ENCODE measurements at places on chromosomes 7 and 10.

DNA sequence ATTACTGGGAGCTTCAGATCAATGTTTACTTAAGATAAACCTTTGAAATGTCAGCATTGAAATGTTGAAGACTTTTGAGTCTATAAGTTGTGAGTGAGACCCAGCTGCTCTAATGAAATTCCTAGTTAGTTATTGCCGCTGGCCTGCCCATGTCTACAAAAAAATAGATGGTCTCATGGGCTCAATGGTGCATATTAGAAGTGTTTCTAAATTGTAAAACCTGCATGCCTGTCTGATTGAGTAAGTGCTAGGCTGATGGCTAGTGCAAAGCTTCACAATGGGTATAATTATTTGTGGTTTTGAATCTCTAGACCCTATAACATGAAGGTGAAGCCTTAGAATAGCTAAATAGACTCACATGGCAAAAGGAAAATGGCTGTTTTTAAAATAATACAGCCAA, 234.5 kb downstream of the SORCS3 start:
- DNase-seq: no peak

- peak; percentile 22 for DNase-seq
Measured at GRCh38 chr7:129612112-129613015, 844 bp downstream of the NRF1 start.

DNA sequence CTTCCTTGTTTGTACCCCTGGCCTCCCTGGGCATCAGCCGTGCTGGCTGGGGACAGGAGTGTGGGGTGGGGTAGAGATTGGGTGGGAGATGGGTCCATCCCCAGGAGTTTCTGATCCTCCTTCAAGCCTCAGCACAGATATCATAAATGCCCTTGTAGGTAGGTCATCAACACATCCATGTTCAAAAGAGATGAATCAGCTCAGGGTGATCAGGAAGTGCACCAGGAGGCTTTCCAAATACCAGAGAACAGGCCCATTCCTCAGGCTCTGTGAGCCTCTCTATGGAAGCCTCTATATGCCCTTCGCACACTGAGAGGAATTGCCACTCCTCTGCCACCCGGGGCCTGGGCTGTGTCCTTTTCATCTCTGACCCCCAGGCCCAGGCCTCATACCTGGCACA, 31.9 kb upstream of the ADCYAP1R1 start:
- no peak for DNase-seq

DNA sequence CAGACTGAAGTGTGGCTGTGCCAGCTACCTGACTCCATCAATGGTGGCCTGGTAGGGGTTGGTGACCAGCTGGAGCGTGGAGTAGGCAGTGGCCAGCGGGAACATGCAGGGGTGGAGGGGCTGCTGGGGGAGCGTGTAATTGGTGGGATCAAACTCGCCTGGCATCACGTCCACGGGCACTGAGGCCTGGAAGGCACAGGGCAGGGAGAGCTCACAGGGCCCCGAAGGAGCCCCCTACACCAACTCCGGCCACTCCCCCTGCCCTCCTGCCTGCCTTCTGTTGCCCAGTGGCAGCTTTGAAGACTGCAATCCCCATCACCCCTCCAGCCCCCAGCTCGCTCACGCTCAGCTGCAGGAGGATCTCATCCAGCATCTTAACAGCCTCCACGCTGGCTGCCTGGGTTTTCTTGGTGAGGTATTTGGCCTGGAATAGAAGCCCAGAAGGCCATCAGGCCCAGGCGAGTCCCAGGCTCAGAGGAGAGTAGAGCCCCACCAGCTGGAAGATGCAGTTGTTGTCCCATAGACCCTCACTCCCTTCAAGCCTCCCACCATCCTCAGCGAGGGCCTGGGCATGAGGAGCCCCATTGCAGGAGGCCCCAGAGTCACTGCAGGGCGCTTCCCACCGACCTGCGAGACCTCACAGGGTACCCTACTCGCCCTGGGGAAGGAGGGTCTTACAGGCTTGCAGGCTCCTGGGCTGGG, 7.1 kb downstream of the POLD2 start:
- no peak for DNase-seq

DNA sequence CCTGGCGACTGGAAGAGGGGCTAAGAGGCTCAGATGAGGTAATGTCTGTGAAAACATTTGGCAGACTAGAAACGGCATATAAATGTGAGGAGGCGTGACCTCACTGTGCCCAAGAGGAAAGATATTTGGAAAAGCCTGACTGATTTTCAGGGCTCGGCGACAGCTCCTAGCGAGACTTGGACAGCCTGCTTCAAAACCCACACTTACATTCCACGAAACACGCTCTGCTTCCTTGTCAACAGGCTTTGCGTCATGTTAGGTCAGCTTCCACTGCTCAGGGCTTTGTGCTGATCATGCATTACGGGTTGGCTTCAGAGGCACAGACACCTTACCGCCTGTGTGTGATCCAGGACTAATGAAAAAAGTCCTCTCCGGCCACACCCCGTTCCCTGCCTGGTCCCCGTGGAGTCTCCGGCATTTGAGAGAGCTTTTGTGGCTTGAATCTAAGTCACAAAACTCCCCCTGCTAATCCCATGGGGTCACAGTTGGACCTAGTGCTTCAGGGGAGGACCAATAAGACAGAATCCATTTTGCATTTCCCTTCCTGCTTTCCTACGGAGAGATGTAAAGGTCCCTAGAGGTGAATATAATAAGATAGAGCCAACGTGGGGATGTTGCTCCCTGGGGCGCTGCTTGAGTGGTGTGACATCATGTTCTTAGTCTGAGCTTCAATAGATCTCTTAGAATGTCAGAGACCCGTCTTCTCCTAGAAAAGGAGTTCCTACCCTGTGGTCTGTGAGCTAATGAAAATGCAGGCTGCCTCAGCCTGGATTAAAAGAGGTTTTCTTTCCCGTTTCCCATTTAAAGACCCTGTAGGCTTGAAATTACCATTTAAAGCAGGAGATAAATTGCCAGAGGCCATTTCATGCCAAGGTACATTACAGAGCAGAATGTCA, 25.5 kb downstream of the FGFBP3 start:
- DNase-seq: no peak

DNA sequence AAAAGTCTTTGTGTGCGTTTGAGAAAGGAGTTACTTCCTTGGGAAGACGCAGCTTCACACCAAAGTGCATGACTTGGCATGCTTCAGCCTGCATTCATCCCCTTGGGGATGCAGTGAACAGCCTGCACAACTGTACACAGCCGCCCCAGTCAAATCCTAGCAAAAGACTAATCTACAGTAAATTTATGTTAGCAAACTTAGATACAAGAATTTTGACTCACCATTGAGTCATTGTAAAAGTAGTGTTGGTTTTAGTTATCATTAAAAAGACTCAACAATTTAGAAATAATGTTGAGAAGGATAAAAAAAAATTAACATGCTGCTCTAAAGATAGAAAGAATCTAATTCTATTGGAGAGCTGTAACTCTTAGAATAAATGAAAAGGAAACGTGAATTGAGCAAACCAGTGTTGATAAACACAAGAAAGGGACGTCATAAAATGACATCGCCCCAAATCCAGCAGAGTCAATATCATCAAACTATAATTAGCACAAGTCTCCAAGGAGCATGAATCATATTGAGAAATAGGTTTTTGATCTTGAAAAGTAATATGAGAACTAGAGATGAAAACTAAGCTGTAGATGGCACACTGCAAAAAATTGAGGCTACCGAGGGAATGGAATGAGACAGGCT, 11.9 kb upstream of the OPTN start:
- DNase-seq: no peak

- DNase-seq: no peak
Measured at GRCh38 chr10:102555781-102556328, 52.1 kb downstream of the SUFU start.

GRCh38 chr7:158534598-158534997, 53.0 kb downstream of the PTPRN2 start:
- no peak for DNase-seq

DNA sequence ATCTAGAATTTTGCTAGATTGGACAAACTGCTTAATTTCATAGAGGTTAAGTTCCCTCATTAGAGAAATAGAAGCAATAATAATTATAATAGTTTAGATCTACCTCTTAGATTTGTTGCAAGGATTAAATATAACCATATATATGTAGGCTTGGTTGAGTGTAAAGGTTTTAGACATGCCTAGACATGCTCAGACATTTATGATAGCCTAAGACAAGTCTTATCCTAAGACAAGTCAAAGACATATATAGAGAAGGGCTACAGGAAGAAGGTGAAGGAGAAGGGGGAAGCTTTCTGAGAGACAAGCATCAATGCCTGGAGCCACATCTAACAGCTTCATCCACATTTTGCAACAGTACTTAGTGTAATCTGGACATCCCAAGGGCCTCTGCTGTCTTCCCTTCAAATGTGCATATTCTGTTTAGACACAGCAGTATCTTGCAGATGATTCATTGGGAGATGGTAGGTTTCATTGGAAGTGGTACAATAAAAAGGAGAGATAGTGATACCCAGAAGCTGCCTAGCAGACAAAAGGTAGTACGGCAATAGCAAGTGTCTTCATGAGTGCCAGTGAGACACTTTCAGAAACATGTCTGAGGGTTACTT, 146.5 kb downstream of the HGF start:
- no peak for DNase-seq

DNA sequence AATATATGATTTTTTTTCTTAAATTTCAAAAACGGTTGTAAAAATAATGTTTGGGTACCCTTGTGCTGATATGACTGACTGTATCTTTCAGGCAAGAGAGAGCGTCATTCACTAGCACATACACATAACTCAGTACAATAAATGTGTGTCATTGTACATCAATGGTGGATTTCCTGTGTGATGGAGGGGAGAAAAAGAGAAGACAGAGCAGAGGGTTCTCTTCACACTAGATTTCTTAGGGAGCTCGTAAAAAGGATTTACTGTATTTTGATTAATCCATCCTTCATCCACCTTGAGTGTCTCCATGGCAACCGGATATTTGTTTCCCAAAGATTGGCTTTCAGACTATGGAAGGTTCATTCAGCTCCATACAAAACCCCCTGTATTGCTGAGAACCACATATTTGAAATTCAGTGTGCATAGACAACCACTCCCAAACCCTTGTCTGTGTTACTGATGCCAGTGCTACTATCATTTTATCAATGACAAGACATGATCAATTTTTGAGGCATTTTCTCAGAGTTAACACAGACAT, 150.6 kb downstream of the AKR1D1 start:
- no peak for DNase-seq

GRCh38 chr10:112756235-112756527, 193.9 kb upstream of the TCF7L2 start:
- DNase-seq: no peak

DNA sequence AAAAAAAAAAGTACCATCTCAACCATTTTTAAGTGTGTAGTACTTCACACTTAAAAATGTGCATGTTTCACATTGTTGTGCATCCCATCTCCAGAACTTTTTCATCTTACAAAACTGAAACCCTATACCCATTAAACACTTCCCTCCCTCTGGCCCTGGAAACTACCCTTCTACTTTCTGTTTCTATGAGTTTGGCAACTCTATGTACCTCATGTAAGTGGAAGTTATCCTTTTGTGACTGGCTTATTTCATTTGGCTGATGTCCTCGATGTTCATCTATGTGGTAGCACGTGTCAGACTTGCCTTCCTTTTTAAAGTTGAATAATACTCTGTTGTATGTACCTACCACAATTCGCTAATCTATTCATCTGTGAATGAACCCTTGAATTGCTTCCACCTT, 12.2 kb downstream of the KCNMA1 start:
- no peak for DNase-seq

- no peak for DNase-seq
Measured at GRCh38 chr10:91296471-91296870, 76.0 kb downstream of the PCGF5 start.

DNA sequence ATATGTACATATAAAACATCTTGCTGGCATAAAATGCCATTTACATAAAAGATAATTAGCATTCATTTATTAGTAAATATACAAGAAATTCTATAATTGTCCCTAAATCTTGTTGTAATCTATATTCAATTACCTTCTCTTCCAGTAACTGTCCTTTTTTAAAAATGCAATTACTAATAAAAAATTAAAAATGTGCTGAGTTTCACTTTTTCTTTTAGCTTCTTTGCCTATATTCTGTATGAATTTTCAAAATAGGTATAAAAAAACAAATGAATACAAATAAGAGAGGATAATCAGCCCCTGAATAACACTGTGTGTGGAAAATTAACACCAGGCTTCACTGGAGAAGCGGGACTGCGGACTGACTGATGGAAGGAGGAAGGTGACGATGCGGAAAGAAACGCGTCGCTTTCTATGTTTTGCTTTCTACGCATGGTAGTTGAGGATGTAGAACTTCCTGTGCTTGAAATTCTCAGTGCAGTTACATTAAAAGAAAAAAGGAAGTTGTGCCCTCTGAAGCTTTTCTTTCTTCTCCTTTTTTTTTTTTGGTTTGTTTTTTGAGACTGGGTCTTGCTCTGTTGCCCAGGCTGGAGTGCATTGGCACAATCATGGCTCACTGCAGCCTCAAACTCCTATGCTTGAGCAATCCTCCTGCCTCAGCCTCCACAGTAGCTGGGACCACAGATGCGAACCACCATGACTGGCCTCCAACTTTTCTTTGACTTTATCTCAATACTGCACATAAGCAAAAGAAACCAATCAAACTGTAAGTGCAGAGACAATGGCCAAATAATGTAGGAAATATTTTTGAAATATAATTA, 7.4 kb upstream of the ZMYND11 start:
- DNase-seq: peak; percentile 17

DNA sequence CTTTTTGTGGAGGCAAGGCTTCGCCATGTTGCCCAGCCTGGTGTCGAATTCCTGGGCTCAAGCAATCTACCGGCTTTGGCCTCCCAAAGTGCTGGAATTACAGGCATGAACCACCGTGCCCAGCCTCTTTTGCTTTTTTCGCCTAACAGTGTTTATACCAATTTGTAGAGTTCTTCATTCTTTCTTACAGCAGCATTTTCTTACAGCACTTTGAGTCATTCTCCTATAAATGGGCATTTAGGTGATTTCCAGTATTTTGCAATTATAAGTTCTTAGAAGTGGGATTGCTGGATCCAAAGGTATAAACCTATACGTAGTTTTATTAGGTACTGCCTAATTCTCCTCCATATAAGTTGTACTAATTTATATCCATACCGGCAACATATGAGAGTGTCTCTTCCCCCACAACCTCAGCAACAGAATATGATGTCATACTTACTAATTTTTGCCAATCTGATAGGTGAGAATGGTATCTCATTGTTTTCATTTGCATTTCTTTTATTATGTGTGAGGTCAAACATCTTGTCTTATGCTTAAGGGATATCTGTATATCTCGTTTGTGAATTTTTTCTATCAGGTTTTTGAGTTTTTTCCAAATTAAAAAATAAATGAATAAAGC, 39.1 kb downstream of the SUFU start:
- no peak for DNase-seq

DNA sequence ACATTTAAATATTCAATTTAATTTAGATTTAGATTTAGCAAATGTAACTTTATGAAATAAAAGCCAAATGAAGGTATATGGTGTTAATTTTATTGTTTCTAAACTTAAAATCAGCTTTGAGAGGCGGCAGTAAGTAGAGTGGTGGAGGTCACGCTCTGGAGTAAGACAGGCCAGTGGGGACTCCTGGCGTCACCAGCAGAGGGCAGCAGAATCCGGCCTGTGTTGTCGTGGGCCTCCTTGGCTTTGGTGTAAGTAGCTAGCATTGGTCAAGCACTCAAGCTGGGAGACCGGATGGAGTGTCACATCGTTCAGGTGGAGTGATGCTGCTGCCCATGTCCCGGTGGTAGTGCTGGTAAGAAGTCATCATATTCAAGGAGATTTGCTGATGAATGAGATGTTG, 98.7 kb upstream of the DNAJB6 start:
- DNase-seq: no peak
